Transverse colon (tissue), 4 donors: ENCODE measurements at places on chromosomes 2 and 18. TPM values are rescaled to one million over a fixed set of nuclear protein-coding genes. Genes with fewer than 3 reads are reported as not detected.

DNA sequence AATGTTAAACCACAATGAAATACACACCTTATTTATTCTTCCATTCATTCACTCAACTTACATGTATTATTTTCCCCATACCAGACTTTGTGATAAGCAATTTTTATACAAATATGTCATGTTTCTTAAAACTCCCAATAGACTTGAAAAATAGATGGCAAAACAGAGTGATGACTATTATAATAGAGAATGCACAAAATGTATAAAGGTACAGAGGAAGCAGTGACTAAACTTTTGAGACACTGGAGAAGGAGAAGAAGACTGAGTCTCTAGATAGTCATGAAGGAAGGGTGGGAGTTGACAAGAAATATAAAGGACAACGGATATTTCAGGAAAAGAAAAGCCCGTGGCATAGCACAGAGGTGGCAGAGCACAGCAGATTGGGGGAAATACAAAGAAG, 198.1 kb upstream of the SLC39A10 start:
- no peaks in the 10 kb centered on the region for H3K4me1 ChIP-seq
- no peak overlapping the region for H3K27ac ChIP-seq
- no peak overlapping the region for H3K4me3 ChIP-seq
- H3K36me3 ChIP-seq = no peaks in the 10 kb centered on the region

- H3K4me1 ChIP-seq = peaks cover 34% of the 10 kb centered on the region
- no peak overlapping the region for H3K4me3 ChIP-seq
- DNase-seq = peak; percentile 75
- no peaks in the 10 kb centered on the region for H3K27me3 ChIP-seq
These were observed 19.8 kb downstream of the BIN1 start for GRCh38 chr2:127086990-127087790.

DNA sequence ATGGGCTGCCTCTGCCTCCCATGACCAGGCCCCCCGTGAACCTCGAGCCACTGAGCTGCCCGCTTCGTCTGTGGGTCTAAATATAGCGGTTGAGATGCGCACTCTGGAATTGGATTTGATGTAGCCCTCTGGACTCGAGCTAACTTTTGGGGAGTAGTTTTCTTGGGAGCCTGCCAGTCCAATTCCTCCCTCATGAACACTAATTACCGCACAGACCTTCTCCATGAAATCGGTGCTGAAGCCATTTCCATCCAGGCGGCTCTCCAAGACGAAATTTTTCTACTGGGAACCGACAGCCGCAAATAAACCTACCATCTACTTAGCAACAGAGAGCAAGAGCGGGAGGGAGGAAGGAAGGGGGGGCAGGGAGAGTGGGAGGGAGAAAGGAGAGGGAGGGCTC, 63.6 kb downstream of the CELF4 start:
- no peaks in the 10 kb centered on the region for H3K36me3 ChIP-seq
- DNase-seq = no peak
- no peaks in the 10 kb centered on the region for H3K27me3 ChIP-seq
- no peak overlapping the region for H3K4me3 ChIP-seq

DNA sequence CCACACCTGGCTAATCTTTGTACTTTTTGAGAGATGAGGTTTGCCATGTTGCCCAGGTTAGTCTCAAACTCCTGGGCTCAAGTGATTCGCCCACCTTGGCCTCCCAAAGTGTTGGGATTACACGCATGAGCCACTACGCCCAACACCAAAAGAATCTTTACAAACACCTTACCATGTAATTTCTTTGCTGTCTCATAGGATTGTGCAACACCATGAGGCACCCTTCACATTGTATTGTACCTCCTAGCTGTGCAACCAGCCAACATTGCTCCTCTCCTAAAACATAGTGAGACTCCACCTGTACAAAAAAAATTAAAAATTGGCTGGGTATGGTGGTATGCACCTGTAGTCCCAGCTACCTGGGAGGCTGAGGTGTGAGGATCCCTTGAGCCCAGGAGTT, 3.1 kb upstream of the MFSD6 start:
- DNase-seq = no peak
- no peaks in the 10 kb centered on the region for H3K36me3 ChIP-seq
- no peaks in the 10 kb centered on the region for H3K27me3 ChIP-seq
- no peak overlapping the region for H3K27ac ChIP-seq

DNA sequence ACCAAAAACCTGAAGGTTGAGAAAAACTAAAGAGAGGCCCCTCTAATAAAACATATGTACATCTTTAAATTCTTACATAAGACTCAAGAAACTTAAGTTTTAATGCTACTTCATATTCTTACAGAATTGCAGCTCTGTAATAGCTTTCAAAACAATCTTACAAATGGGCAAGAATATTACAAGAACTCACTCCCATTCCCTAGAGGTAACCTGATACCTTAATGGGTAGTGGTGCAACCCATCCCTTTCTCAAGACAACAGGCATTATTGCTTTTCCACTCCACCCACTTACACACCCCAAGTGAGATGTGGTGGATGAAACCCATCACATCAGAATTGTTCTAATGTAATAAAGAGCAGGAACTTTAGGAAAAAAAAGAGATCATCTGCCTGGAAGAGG, 103.7 kb downstream of the RBMS1 start:
- H3K27me3 ChIP-seq = no peaks in the 10 kb centered on the region
- H3K36me3 ChIP-seq = no peaks in the 10 kb centered on the region
- H3K4me1 ChIP-seq = peaks cover 25% of the 10 kb centered on the region
- peak overlapping the region; percentile 14 for H3K27ac ChIP-seq
- H3K4me3 ChIP-seq = no peak overlapping the region

- no peak for DNase-seq
- H3K4me3 ChIP-seq = no peak overlapping the region
- no peaks in the 10 kb centered on the region for H3K36me3 ChIP-seq
- H3K4me1 ChIP-seq = peaks cover 20% of the 10 kb centered on the region
- H3K27ac ChIP-seq = no peak overlapping the region
- peaks cover 64% of the 10 kb centered on the region for H3K27me3 ChIP-seq
These were observed 1.4 kb downstream of the ST8SIA5 start for GRCh38 chr18:46755315-46756024.

- H3K36me3 ChIP-seq = no peaks in the 10 kb centered on the region
- no peak for DNase-seq
- H3K4me1 ChIP-seq = peaks cover 7% of the 10 kb centered on the region
These were observed 37.4 kb upstream of the RAPGEF4 start for GRCh38 chr2:172698041-172698863.

DNA sequence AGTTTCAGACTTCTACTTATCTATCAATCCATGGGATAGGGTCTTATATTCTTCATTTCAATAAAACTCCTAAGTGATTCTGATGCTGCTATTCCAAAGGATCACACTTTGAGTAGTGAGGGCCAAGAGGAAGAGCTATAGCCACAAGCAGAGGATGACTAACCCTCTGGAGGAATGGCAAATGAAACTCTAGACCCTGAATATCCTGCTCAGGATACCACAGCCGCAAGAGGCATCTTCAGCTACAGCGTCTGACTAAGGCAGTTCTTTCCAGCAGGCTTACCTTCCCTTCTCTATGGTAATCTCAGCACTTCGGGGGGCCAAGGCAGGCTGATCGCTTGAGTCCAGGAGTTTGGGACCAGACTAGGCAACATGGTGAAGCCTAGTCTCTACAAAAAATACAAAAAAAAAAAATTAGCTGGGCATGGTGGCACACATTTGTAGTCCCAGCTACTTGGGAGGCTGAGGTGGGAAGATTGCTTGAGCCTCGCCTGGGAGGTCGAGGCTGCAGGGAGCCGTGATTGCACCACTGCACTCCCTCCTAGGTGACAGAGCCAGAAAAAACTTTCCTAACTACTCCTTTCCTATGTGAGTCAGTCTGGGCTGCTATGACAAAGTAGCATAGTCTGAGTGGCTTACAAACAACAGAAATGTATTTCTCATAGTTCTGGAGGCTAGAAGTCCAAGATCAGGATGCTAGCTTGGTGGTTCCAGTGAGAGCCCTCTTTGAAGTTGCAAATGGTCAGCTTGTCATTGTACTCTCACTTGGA, 371.9 kb downstream of the IRS1 start:
- no peak overlapping the region for H3K27ac ChIP-seq
- no peaks in the 10 kb centered on the region for H3K36me3 ChIP-seq
- H3K4me1 ChIP-seq = no peaks in the 10 kb centered on the region
- no peak for DNase-seq
- no peak overlapping the region for H3K4me3 ChIP-seq

DNA sequence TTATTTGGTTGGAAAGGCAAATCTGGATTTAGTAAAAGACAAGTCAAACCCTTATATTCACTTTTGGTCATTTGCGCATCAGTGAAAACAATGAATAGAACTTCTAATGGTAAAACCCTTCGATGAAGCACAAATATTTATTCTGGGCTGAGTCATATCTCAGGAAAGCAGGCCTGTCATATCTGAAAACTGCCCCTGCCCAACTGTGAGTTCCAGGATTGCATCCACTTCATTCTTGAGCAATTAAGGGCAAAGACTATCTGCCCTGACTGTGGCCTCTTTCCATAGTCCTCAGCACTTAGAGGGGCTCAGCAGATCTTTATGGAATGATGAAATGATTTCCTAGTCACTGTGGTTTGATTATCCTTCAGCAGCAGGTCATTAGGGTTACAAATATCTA, 795.2 kb upstream of the ID2 start:
- no peaks in the 10 kb centered on the region for H3K27me3 ChIP-seq
- H3K4me3 ChIP-seq = no peak overlapping the region
- H3K36me3 ChIP-seq = no peaks in the 10 kb centered on the region
- DNase-seq = no peak
- H3K27ac ChIP-seq = no peak overlapping the region

GRCh38 chr2:109066917-109067597, 61.9 kb upstream of the SH3RF3 start:
- no peak overlapping the region for H3K4me3 ChIP-seq
- H3K4me1 ChIP-seq = peaks cover 7% of the 10 kb centered on the region
- H3K27ac ChIP-seq = no peak overlapping the region
- DNase-seq = no peak
- H3K36me3 ChIP-seq = no peaks in the 10 kb centered on the region

- DNase-seq = no peak
- no peaks in the 10 kb centered on the region for H3K27me3 ChIP-seq
- no peak overlapping the region for H3K4me3 ChIP-seq
- peak overlapping the region; percentile 4 for H3K27ac ChIP-seq
- no peaks in the 10 kb centered on the region for H3K4me1 ChIP-seq
These were observed 14.3 kb upstream of the CD28 start for GRCh38 chr2:203692031-203692710.

DNA sequence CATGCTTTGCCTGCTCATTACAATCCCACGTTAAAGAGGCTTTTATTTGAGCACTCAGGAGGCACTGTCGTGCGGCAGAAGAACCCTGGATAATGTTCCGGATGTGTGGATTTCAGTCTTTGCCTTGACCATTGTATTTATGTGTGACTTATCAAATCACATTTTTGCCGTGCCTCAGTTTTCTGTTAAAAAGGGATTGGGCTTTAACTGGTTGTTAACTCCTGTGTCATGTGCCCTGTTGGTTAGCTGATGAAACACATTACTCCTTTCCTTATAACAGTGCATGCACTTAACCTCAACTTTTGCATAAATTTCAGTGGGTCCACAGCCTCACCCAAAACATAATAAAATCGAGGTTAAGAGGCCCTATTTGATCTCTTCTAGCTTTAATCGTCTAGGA, 52.7 kb downstream of the NAB1 start:
- no peak overlapping the region for H3K4me3 ChIP-seq
- no peak for DNase-seq
- no peaks in the 10 kb centered on the region for H3K27me3 ChIP-seq
- no peak overlapping the region for H3K27ac ChIP-seq
- no peaks in the 10 kb centered on the region for H3K36me3 ChIP-seq
- H3K4me1 ChIP-seq = no peaks in the 10 kb centered on the region

DNA sequence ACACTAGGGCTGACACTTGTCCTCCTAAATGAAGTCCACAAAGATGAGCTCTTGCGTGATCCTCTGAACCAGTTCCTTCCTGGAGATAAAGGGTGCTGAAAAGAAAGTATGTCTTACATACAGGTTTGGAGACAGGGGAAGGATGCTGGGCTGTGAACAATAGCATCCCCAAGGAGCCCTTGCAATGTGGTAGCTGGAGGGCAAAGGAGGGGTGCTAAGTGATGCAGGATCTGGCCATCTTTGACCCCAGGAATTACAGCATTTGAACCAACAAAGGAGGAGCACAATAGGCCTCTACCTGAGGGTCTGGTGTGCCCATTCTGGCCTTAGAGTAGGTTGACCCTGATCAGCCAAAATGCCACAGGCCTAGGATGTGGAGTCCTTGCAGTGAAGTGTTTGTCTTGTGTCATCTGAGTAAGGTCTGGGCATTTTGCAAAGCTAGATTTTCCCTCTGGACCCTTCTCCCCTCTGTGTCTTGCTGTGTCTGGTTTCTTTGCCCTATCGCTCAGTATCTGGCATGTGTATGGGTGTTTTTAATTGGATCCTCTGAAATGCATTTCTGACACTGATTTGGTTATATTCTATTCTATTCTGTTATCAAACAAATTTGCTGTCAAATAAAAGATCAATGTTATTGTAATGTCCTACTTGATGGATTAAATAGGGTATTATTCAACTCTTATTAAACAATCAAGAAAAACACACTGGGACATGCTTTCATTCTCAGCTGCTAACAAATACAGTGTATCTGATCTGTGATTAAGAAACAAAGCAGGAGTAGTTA, 364.8 kb upstream of the MEIS1 start:
- H3K4me1 ChIP-seq = no peaks in the 10 kb centered on the region
- H3K4me3 ChIP-seq = no peak overlapping the region
- no peak for DNase-seq
- H3K27me3 ChIP-seq = no peaks in the 10 kb centered on the region
- H3K36me3 ChIP-seq = no peaks in the 10 kb centered on the region

GRCh38 chr18:58861353-58861752, 3.3 kb upstream of the ZNF532 start:
- no peaks in the 10 kb centered on the region for H3K36me3 ChIP-seq
- peak overlapping the region; percentile 89 for H3K27ac ChIP-seq
- H3K27me3 ChIP-seq = no peaks in the 10 kb centered on the region
- DNase-seq = no peak

- H3K36me3 ChIP-seq = no peaks in the 10 kb centered on the region
- H3K27me3 ChIP-seq = no peaks in the 10 kb centered on the region
- peaks cover 31% of the 10 kb centered on the region for H3K4me1 ChIP-seq
- H3K4me3 ChIP-seq = no peak overlapping the region
These were observed 25.4 kb upstream of the RHOB start for GRCh38 chr2:20421336-20421987.

- no peak overlapping the region for H3K27ac ChIP-seq
- H3K4me3 ChIP-seq = no peak overlapping the region
- no peaks in the 10 kb centered on the region for H3K4me1 ChIP-seq
- no peak for DNase-seq
- no peaks in the 10 kb centered on the region for H3K27me3 ChIP-seq
These were observed 340.6 kb downstream of the PAX3 start for GRCh38 chr2:221958224-221958623.

DNA sequence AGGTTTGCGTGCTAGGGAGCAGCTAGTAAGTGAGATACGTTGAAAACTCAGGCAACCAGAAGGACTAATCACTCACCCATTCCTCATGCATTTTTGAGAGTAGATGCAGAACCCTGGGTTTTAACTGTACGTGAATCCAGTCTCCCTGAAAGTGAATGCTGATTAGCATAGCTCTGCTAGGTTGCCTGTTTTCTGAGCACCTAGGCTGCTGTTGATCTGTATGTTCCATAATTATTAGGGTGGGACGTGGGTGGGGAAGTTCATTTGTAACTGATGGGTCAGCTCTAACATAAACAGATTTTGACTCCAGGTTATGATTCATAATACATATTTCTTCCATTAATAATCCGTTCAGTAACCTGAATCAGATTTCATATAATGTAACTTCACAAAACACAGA, 379.0 kb upstream of the FANCL start:
- no peak overlapping the region for H3K27ac ChIP-seq
- no peaks in the 10 kb centered on the region for H3K27me3 ChIP-seq
- H3K36me3 ChIP-seq = no peaks in the 10 kb centered on the region
- H3K4me3 ChIP-seq = no peak overlapping the region

HADHB gene
- 180 TPM for total RNA-seq

ROCK2 gene
- total RNA-seq = 53.9 TPM

ITM2C gene
- total RNA-seq = 1,440 TPM

CENPA gene
- total RNA-seq = 1.1 TPM

SLC19A3 gene
- 7.1 TPM for total RNA-seq

CD8A gene
- total RNA-seq = 33.3 TPM
